Activated T-helper 9 cell treated with anti-CD3 and anti-CD28 coated beads, Interleukin-2, amount 50 U/mL, for 16 hours (primary cell): ENCODE measurements at places on chromosomes 4 and X.

DNA sequence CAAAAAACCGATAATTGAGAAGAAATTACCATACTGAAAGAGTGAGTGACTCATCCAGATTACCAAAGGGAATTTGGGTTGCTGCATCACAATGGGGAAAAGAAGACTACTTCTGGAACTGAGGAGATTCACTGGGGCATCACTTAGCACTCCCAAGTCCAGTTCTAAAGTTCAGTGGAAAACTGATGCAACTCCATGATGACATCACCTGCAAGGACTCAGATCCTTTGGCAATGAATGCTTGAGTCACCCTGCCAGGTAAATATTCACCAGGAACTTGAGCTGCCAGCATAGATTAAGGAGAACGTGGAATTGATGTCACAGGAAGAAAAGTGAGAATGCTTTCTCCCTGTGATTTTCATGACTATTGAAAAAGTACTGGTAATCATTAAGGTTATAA, 32.0 kb upstream of the SMIM10L2A start:
- DNase-seq: no peak

DNA sequence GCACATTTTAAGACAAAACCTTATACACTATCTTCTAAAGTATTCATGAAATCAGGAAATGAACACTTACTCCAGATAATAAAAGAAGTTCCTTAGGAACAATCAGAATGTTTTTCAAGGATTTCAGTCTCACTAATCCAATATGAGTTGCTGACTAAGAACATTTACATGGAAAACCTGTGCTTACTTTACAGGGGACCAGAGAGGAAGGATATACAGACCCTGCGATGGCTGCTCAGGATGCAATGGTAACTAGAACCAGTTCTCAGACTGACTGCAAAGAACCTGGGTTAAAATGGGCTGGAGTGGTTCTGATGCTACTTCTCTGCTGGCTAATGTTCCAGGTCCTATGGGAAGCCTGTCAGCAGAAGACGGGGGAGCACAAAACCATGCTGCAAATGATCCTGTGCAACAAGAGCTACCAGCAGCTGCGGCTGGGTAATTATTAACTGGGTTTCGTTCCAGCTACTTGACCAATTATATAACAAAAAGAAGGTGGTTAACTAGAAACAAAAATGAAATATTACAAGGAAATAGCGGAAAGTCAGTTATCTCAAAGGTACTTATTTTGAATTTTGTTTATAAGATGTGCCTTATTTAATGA, 85.3 kb downstream of the ANXA10 start:
- no peak for DNase-seq

- no peak for DNase-seq
Measured at GRCh38 chrX:154025230-154025629, 5.5 kb upstream of the IRAK1 start.

DNA sequence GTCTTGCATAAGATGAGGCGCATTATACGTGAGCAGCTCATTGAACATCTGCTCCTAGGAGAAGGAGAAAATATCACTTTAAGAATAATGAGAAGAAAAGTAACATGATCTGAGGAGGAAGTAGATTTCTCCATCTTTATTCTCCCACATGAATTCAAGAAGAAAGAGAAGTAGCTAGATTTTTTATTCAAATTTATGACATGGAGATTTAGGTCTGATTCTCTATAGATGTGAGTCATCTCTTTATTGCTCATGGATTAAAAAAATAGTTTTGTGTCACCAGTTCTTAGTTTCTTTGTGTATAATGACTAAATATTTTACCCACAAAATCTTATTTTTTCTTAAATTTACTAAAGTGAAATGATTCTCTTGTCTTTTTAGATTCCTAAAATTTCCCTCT, 40.4 kb downstream of the HPGDS start:
- DNase-seq: no peak

DNA sequence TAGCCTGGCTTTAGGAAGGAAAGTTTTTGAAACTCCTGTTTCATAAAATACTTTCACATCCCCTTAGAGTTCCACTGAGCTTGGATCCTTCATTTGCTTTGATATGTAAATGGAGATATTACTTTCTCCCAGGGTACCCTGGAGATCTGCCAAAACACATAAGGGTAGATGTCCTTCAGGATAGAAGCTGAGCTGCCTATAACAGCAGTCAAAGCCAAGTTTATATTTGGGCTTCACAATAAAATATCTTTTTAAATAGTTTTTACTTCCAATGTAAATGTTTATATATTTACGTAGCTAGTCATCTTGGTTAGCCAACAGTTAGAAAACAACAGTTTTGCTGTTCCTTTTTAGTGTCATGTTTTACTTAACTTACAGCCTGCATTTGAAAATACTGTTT, 742.3 kb upstream of the POU3F4 start:
- no peak for DNase-seq

DNA sequence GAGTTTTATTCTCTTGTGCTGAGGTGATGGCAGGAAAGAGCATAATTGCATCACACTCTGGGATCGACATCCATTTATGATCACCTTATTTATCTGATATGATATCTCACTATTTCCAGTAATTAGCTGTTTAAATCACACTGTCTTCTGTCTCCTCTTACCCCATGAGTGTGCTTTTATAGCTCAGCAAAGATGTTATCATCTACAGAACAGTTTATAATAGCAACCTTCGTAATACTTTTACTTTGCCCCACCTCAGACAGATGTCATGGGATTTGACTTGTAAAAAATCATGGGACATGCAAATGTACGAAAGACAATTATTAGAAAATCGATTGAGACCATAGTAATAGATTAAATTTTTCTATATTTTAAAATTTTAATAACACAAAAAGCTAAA, 1122.3 kb upstream of the PCDH10 start:
- DNase-seq: no peak

DNA sequence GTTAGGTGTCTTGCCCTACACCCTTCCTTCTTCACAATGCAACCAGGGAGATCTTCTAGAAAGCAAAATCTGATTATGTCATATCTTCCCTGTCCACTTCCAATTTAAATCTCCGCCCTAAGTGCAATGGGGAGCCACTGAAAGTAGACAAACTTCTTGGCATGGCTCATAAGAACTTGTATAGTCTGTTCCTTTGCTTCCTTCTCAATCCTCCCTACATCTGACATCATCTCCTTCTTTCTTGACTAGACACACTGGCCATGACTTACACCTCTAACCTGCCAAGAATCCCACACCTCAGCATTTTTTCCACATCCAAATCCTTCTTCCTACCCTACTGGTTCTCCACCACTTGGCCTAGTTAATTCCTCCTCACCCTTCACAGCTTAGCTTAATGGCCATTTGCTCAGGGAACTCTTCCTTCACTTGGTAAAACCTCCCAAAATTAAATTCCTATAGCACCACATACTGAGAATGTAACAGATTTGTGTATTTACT, 55.1 kb downstream of the NCAPG start:
- no peak for DNase-seq

- DNase-seq: no peak
Measured at GRCh38 chr4:141081921-141082395, 51.3 kb downstream of the RNF150 start.

GRCh38 chrX:53262189-53262917, 19.0 kb downstream of the IQSEC2 start:
- DNase-seq: no peak

- no peak for DNase-seq
Measured at GRCh38 chr4:163092093-163092492, 74.6 kb downstream of the NAF1 start.
